ENCODE measurements at places on chromosomes 3 and 15.
A peak's percentile ranks its signal among the peaks of the same experiment; 100 is the strongest.

- DNase-seq = no peak
These were observed 36.9 kb downstream of the LRRFIP2 start for GRCh38 chr3:37137516-37137915.

DNA sequence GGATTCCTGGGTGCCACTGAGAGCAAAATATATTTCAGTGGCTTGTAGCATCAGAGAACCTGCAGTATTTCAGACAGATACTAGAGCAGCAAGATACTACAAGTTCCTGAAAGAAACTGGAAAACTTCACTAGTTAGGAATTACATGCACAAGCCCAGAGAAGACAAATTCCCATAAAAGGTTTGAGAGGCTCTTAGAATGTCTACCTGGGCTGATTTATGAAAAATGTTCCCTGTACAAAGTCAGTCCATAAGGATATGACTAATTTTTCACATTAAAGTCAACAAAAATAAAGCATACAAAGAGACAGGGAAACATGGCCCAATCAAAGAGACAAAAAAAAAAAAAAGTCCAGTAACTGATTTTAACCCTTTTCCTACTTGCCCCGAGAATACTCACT lies 302.6 kb downstream of the POLQ start:
- no peak for DNase-seq

GRCh38 chr15:63531586-63531985 lies 27.2 kb downstream of the USP3 start:
- DNase-seq = no peak

DNA sequence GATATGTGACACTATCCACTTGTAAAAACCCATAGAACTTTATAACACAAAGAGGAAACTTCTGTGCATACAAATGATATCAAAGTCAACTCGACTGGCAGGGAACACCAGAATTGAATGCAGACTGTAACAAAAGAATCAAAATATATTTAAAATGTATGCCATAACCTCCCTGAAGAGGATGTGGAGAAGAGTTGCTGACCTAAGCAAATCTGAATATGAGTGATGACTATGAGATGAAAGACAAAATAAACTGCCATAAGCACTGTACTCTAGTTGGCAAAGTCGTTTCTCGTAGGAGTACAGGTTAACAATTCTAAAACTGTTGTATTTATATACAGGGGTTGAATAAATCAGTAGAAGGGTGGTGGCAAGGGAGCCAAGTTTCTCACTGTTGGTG lies 482.1 kb downstream of the OCA2 start:
- no peak for DNase-seq

DNA sequence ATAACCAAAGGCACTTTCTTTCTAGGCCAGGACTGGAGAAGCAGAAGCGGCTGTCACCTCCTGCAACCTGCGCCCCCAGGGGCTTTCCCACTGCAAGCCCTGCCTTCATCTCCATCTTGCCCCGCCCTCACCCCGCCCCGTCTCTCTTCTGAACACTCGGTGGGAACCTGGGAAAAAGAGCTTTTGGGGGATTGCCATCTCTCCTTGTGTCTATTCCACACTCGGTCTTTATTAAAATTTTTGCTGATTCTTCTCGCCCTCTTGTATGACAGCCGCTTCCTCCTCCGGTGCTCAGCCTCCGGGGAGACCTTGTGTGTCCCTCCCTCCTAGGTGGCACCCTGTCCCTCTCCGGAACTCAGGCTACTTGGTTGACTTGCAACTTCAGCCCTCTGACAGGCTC lies 41.9 kb upstream of the SPESP1 start:
- no peak for DNase-seq

GRCh38 chr3:178385280-178385952 lies 150.8 kb upstream of the KCNMB2 start:
- peak; percentile 32 for DNase-seq

GRCh38 chr3:43728476-43728875 lies 37.7 kb downstream of the ABHD5 start:
- no peak for DNase-seq

- peak; percentile 69 for DNase-seq
These were observed 291.0 kb downstream of the TBL1XR1 start for GRCh38 chr3:176906046-176906905.

- no peak for DNase-seq
These were observed 772 bp downstream of the FAM81A start for GRCh38 chr15:59438625-59439290.

- DNase-seq = no peak
These were observed 24.3 kb downstream of the NR1D2 start for GRCh38 chr3:23969393-23969792.

DNA sequence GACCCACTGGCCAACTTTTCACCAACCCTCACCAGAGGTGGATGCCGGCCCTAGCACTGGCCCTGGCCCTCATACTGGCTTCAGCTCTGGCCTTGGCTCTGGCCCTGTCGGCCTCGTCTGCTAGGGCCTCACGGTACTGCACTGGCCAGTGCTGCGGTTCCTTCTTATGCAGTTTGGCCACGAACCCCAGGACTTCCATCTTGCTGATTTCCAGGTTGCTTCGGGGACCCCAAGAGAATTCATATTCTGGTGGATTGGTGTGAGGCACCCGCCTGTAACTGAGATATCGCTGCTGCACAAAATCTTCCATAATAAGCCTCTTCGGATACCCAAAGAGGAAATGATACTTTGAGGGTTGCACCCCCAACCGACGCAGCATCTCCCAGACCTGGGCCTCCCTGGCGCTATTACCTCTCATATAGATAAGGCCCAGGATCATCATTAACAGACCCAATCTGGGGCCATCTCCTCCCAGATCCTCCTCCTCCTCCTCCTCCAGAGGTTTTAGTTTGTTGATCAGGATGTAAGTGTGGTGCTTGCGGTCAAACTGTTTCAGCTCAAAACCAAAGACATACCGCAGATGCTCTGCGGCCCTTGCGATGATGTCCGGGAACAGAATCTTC lies 883 bp downstream of the MAGEF1 start:
- no peak for DNase-seq

DNA sequence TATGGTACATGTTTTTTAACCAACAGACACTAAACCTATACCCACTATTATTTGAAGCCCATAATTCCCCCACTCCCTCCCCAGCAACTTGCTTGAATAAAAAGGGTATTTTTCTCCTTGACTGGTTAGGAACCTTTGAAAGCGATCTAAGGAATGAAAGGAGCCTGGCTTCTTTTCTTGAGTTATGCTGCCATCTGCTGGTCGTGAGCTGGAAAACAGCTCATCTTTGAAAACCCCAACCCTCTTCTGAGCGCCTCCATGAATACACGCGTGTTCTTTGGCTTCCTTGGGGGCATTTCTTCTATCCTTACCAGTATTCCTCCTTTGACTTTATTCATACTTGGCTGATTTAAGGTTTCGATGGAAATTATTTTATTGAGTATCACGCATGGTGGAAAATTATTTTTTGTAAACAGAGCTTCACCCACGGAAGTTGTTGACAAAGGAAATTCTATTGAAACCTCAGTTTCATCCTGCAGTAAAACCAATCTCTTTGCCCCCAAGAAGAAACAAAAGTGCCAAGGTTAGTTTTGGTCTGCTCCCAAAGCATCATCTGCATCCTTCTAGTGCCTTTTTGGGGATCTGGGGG lies 171.6 kb downstream of the SV2B start:
- peak; percentile 46 for DNase-seq

DNA sequence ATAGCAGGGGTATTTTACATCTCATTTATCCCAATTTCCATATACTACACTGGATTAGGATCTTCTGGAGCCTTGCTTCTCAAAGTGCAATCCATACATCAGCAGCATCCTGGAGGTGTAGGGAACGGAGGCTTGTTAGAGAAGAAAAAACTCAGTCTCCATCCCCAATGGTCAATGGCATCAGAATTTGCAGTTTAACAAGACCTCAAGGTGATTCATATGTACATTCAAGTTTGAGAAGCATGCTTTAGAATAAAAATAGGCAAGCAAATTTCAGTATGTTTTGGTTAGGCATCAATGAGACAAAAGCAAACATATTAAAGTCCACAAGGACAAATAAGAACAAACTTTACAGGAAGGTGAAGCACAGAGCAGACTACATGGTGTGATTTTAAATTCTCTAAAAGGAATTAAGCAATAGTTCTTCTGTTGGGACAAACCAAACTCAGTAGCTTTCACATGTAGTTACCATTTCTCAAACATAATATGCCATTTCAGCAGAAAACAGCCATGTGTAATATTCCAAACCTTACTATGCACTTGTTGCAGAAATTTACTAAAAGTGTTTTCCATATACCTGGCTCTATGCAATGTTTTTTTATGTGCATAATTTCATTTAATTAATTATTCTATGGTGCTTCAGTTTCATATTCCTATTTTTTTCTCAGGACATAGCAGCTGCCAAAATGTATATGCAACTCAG lies 360.3 kb upstream of the NECTIN3 start:
- no peak for DNase-seq

DNA sequence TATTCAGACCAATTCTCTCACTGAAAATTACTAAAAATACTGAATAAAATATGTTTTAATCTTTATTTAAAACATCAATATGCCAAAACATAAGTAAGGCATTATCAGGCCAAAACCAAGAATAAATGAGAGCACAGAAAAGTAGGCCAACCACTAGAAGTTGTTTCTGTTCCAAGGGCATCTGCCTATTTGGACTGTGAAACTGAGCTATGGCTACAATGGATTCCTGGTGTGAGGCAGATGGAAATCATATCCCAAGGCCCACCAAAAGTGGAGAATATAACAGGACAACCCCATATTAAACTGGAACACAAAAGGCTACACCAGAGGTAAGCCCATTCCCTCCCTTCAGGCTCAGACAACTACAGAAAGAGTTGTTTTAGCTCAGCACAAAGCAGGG lies 302.8 kb upstream of the IL12A start:
- no peak for DNase-seq

DNA sequence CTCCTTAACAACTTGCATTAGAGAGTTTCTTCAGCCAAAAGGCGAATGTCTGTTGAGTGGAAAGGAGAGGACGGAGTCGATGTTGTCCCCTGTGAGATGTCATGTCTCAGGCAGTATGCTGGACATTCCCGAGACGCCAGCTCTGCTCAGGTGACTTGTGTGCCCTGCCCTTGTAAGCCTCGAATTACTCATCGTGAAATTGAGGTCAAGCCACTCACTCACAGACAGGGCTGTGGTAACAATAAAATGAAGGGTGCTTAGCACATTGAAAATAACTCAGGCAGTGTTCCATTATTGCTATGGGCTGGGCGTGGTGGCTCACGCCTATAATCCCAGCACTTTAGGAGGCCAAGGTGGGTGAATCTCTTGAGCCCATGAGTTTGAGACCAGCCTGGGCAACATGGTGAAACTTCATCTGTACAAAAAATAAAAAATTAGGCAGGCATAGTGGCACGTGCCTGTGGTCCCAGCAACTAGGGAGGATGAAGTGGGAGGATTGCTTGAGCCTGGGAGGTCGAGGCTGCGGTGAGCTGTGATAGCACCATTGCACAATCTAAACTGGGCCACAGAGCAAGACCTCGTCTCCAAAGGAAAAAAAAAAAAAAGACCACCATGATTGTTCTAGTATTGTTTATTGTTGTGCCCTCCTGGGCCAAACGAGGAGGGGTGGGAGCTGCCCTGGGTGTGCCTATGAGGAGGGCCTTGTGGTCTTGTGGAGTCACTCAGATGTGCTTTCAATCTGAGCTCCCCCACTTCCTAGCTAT lies 214.4 kb downstream of the THSD4 start:
- DNase-seq = no peak

GRCh38 chr15:68149059-68149458 lies 56.1 kb downstream of the CALML4 start:
- peak; percentile 55 for DNase-seq

DNA sequence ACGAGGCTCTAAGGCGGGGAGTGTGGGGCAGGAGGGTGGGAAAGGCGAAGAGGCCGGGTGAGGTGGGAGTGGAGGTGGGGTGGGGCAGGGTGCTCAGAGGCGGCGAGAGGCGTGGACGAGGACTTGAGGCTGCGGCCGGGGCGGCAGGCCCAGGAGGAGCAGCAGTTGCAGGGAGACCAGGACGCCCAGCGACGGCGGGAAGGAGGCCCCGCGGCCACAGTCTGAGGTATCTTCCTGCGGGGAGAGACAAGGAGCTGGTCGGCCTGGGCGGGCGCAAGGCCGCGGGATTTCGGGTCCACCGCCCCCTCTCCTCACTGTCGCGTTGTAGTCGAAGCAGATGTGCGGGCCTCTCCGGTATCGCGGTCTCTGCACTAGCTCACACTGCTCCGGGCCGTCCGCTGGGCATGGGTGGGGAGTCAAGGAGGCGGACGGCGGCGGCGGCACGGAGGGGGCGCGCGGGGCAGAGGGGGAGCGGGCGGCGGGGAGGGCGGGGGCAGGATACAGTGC lies 5.3 kb upstream of the TMEM115 start:
- no peak for DNase-seq

DNA sequence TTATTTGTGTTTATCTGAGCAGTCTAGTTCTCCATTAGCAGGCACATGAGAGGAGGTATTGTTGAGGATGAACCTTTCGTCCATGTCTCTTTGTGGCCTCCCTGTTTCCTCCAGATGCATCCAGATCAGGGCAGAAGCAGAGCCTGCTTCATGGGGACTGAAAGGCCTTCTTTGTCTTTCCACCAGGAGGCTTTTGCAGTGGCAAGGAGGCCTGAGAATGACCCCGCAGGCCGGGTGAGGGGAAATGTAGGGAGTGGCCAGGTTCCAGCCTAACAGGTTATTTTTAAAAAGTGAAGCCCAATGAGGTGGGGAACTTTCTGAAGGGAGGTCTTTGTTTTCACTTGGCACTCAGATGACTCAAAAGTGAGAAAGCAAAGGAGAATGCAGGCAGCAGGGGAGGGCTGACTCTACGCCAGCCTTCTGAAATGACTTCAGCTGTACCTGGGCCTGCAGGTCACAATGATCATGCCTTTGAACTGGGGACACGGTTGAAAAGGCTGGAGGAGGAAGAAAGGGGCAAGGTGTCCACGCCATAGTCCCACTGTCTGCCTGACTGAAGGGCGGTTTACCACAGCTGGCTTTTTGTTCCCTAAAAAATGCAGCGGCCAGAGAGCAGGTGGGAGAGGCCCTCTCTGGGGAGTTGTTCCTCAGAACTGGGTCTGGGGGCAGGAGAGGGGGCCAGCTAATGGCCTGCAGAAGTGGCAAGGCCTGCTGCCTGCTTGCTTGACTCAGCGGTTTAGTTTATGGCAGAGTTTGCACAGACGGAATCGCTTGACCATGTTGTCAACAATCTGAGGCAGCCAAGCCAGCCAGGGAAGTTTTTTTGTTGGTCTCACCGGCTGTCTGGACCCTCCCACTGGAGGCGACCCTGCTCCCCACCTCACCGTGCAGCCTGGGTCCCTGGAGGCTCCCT lies 28.7 kb downstream of the CMTM7 start:
- no peak for DNase-seq

GRCh38 chr3:116399701-116400226 lies 45.5 kb downstream of the LSAMP start:
- no peak for DNase-seq

GRCh38 chr15:66842710-66843441 lies 140.8 kb downstream of the SMAD6 start:
- no peak for DNase-seq

- no peak for DNase-seq
These were observed 624.3 kb upstream of the LMCD1 start for GRCh38 chr3:7877312-7877711.

DNA sequence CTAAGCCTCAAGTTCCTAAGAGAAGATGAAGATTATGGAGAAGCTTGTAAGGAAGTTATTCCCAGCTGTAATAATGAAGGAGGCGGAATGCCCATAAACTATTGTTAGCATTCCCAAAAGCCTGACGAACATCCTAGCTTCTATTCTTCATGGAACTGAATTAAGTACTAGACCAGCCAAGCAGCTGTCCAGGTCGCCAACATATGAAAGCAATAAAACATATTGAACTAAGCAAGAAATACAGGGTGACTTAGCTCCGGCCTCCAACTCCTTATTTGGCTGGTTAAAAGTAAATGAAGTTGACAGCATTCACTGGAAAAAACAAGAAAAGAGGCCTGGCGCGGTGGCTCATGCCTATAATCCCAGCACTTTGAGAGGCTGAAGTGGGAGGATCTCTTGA lies 174.0 kb upstream of the TPM1 start:
- DNase-seq = peak; percentile 76
